NB4 (cell line): ENCODE measurements at places on chromosomes 4 and X.

DNA sequence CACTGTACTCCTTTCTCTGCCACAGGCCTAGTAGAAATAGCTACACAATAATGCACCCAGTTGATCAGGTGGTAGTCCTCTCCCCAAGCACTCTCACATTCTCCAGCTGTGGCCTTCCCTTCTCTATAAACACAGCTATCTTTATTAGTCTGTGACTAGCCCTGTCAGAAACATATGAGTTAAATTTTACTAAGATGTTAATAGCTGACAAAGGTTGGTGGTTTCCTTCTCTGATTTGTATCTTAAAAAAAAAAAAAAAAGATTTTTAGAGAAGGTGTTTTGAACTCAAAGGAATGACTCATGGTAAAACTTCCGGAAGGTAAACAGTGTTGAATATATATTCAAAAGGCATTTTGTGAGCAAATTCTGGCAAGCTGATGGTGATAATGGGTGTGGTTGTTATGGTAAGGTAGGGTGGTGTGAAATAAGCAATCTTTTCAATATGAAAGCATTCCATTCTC lies 327.4 kb downstream of the PPP3CA start:
- no peak for DNase-seq

- DNase-seq = no peak
Observed at GRCh38 chrX:68647156-68647957, at the start of gene STARD8. TSS of gene STARD8 (plus strand) at chrX:68647666. CDS start at chrX:68647883, 217 bp downstream.

GRCh38 chr4:31360786-31361185 lies 640.6 kb downstream of the PCDH7 start:
- DNase-seq = no peak

DNA sequence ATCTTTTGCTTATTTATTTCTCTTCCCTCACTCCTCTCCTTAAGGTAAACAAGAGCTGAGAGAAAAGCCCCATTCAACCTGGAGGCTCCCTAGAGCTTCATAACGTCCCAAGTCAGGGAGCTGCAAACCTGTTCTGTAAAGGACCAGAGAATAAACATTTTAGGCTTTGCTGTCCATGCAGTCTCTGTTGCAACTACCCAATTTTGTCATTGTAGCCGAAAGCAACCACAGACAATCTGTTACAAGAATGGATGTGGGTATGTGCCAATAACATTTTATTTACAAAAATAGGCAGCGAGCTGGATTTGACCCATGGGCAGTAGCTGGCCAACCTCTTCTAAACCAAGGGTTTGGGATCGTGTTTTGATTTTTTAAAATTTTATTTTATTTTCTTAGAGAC lies 71.3 kb upstream of the TBL1X start:
- DNase-seq = peak; percentile 52

DNA sequence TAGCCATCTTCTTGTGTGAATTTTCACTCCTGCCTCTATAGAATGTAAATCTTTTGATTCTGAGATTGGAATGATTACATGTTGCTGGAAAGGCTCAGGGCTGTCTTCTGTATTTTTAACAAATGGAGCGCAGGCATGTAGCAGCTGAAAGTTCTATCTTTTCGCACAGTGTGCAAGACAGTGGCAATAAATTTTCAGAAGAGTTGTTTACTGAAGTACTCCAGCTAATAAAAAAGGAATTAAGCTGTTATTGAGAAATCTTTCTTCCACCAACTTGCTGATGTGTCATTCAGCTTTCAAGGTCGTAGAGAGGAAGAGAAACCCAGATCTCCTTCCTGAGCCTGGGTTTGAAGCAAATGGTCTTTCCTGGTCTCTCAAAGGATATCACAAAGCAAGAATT lies 122.0 kb upstream of the PUDP start:
- peak; percentile 65 for DNase-seq

DNA sequence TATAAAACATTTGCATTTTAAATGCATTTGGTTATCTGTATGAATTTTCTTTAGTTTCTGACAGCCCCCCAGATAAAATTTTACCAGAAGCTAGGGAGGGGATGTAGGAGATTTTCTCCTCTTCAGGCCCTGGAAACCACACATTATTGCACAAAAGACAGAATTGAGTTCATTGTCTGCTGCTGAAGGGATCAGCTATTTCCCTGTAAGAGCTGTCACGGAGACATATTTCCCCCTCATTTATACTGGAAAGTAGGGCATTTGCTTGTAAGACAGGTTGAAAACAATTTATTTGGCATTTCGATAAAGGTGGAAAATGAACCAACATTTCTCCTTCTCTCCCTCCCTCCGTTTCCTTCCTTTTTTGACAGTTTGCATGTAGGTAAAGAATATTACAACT lies 241.3 kb upstream of the LCORL start:
- no peak for DNase-seq

GRCh38 chr4:67428819-67429218 lies 116.5 kb downstream of the CENPC start:
- DNase-seq = no peak

- DNase-seq = peak; percentile 1
Observed at GRCh38 chr4:84151574-84151973, 347.5 kb downstream of the NKX6-1 start.

- no peak for DNase-seq
Observed at GRCh38 chrX:1105671-1106419, 106.6 kb downstream of the CRLF2 start.

- DNase-seq = no peak
Observed at GRCh38 chr4:113236916-113237315, 187.5 kb downstream of the ANK2 start.

DNA sequence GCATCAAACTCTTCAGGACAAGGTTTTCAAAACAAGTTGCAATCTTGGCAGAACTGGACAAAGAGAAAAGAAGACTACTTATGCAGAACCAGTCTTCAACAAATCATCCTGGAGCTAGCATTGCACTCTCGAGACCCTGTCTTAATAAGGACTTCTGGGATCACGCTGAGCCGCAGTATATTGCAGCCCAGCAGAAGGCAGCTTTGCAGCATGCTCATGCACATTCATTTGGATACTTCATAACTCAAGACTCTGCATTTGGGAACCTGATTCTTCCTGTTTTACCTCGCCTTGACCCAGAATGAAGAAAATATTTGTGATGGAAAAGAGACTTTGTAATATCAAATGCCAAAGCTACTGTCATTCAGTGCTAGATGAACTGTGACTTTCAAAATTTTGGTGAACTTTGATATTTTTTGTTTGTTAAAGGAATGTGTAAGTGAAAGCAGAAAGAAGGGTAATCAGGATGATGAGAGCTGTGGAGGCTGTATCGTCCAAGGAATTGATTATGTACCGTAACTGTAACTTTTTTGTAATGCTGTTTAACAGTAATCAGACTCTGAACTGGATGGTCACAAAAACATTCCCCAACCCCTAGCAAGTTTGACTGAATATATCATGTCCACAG lies 27.2 kb downstream of the HSPA4L start:
- DNase-seq = peak; percentile 7

DNA sequence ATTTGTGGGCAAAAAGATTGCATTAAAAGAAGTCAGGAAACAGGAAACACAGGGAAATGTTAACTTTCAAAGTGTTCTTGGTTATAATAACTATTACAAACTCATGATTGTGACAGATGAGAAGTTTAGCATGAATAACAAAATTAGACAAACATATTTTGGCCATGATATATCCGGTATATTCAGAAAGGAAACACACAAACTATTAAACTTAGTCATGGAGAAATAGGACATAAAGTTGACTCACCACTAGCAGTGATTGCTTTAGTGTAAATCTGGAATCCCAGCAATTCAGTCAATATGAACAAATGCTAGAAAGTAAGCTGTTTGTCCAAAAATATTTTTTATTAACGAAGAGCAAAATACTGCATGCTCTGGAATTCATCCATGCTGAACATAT lies 1299.9 kb downstream of the C4orf33 start:
- no peak for DNase-seq

DNA sequence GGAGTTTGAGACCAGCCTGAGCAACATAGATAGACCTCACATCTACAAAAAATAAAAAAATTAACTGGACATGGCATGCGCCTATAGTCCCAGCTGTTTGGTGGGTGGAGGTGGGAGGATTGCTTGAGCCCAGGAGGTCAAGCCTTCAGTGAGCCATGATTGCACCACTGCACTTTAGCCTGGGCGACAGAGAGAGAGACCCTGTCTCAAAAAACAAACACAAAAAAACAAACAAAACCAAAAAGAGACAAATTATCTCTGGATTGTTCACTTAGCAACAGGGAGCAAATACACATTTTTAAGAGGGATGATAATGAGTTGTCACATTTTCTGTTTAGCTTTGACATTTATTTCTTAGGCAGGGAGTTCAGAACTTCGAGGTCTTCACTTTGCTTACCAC lies 155.4 kb downstream of the CEP135 start:
- no peak for DNase-seq

DNA sequence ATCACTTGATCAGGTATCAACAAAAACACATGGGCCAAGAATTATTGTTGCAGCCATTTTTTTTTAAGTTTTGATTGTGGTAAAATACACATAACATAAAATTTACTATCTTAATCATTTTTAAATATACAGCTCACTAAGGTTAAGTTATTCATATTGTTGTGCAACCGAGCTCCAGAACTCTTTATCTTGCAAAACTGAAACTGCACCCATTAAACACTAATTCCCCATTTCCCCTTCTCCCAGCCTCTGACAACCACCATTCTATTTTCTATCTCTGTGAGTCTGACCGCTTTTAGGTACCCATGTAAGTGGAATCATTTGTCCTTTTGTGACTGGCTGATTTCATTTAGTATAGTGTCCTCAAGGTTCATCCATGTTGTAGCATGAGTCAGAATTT lies 126.2 kb upstream of the NDP start:
- peak; percentile 2 for DNase-seq

GRCh38 chr4:158371158-158371557 lies 150.5 kb upstream of the RXFP1 start:
- DNase-seq = no peak

DNA sequence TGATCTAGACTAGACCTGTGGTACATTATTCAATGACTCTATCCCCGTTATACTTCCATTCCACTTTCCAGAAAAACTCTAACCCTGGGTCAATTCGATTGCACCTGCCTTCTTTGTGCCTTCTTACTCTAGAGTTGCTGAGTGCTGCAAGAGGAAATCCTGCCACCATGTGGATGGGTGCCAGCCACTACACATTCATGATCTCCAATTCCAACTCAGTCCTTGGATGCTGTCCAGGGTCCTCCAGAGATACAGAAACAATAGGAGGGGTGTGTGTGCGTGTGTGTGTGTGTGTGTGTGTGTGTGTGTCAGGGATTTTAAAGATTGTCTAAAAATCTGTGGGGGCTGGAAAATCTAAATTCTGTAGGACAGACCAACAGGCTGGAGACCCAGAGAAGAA lies 42.9 kb upstream of the INTS6L start:
- DNase-seq = peak; percentile 66
